Left lung (tissue), 14 donors: ENCODE measurements at places on chromosomes 7 and 10. TPM values are rescaled to one million over a fixed set of nuclear protein-coding genes. Genes with fewer than 3 reads are reported as not detected.
A peak's percentile ranks its signal among the peaks of the same experiment; 100 is the strongest.

- no peak for DNase-seq
Observed at GRCh38 chr7:40474790-40475680, 340.2 kb downstream of the SUGCT start.

DNA sequence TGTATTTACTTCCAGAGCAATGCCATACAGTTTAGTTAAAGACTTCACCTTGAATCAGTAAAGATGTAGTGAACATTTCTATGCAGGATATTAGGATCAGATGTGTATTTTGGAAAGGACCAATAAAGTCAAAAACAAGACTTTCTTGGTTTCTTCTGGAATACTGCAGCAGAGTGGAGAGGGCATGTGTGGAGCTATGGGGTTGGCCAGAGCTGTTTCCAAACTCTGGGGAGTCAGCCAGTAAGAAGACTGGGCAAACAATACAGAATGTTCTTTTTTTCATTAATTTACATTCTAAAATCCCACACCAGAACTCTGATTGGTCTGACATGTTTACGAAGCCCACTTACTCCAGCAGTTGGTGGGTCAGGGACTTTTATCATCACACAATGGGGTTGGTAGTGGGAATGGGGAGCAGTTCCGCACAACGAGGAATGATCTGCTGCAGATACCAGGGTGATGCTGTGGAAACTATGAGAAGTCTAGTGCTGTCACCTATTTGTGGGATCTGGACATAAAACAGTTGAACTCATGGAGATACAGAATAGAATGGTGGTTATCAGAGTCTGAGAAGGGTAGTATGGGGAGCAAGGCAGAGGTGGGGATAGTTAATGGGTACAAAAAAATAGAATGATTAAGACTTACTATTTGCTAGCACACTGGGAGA lies 267.7 kb downstream of the MALRD1 start:
- no peak for DNase-seq

- DNase-seq: no peak
Observed at GRCh38 chr7:50273301-50273700, 31.2 kb upstream of the IKZF1 start.

DNA sequence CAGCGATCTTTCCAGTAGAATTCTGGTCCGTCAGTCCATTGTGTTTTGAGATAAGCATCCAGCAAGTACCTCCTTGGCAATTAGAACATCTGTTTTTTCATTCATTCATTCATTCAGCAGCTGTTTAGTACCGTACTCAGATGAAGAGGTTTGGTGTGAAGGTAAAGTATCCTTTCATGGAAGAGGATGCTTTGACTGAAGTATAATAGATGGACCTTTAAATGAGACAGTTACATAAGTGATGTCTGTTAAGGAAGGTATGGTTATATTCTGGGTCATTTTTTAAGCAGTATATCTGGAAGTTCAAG lies 1.2 kb downstream of the MAPK8 start:
- DNase-seq: no peak

DNA sequence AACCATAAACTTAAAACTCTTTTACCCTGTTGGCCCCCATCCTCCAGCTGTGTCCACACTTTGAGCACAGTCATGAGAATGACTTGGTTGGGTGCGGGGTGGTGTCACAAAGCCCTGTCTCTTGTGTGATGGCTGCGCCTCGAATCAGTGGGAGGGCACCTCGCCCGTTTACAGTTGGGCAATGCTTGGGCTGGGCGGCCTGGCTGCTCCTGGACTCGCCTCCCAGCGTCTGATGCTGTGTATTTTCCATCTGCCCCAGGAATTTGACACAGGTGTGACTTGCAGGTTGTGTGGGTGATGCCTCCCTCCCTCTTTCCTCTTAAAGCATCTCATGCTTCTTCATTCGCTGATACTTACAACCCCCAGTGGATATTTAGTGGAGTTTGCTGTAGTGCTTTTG lies 33.7 kb downstream of the CHST12 start:
- peak; percentile 69 for DNase-seq

DNA sequence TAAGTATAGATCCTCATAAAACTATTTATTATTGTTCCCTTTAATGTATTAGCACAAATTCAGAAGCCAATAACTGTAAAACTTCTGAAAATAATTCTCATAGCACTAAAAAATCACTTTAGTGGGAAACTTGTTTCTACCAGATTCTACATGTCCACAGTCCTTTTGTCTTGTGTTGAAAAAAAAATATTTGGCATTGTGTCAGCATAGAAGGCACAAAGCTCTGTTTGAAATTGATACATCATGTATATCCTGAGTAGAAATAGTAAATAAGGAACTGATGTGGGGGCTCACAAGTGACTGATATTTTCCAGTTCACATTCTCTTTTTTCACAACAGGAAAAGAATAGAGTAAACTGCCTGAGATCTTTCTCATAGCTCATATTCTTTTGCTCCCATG lies 134.6 kb downstream of the GRM3 start:
- DNase-seq: no peak

GRCh38 chr7:15330943-15331342 lies 230.9 kb downstream of the AGMO start:
- DNase-seq: no peak

DNA sequence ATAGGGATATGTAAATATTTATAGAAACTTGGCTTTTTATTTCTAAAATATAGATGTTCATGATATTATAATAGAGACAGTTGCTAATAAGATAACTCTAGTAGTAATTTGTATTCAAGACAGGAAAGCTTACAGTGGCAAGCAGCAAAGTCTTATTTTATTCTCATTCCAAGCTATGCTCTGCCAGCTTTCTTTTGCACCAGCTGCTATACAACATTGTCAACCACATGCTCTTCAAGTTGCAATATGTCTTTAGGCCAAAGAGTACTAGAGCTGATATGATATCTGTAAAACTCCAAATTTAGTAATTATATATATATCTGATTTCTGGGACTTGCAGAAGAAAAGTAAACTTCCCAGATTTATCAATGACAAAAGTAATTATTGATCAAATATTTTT lies 350.1 kb downstream of the HGF start:
- DNase-seq: no peak

DNA sequence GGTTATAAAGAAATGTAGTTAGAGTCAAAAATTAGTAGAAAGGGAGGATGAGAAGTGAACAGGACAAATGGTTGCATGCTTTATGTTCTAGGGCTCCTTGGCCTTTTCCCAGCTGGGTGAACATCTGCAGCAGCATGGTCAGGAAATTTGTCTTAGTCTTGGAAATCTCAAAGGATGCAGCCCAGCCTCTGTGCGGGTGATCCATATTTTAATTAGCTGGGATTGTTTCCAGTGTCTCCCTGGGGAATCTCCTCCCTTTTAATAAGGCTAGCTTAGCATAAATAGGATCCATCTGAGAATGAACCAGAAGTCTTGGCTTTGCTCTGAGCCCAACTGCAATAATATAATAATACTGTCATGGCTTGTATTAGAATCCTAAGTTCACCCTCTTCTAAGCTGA lies 198.3 kb downstream of the PRKG1 start:
- DNase-seq: no peak

GRCh38 chr10:98373260-98374040 lies 41.5 kb downstream of the PYROXD2 start:
- peak; percentile 14 for DNase-seq

The ASAH2 gene
- total RNA-seq: 4.5 TPM

GRCh38 chr10:49308881-49309280 lies 9.9 kb downstream of the C10orf71 start:
- DNase-seq: no peak

DNA sequence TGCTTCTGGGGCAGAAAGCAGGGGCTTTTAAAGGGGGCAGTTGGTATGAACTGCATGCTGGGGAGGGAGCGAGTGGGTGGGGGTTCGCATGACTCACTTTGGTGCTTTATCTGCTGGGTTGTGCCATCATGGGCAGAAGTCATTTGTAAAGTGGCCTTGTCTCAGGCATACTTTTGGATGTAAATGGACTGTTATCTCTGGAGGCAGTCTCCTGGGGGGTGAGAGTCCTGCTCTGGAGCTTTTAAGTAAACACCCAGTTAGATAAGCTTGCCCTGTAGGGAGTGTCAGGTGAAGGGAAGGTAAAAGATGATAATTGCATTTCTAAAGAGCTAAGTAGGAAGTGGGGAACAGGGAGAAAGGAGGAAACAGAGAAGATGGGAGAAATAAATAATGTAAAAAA lies 1.6 kb upstream of the GSTO1 start:
- no peak for DNase-seq

DNA sequence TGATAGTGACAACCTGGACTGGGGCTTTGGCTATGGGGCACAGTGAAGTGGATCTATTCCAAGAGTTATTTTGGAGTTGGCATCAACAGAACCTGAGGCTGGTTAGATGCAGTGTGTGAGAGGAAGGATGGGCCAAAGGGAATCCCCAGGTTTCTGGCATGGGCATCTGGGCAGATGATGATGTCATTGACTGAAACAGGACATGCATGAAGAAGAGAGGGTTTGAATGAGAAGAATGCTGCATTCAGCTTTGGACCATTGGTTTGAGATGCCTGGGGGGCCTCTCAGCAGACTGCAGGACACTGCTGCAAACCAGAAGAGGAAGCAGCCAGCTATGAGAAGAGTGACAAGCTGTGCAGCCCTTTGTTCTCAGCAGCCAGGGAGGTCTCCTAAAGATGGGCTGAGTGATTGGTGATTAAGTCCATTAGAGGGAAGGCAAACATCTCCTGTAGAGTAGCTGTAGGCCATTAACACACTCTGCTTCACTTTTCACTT lies 23.1 kb upstream of the PIK3CG start:
- DNase-seq: no peak

The FAM131B gene
- 0.60 TPM for total RNA-seq

DNA sequence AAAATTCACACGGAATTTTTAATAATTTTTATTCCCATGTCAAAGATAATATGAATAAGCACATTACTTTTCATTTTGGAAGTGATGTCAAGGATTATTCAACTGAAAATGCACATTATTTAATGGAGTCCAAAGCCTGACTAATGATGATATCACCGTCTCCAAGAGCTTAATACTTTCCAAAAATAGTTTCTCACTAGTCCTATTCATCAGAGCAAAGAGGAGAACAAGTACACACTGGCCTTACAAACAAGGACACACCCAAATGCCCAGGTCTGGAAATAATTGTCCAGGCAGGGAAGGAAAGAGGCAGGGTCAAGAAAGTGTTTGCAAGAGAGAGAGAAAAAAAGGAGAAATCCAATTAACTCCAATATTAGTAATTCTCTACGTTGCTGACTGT lies 216.8 kb upstream of the CCDC6 start:
- DNase-seq: no peak

The MYL10 gene
- not detected for total RNA-seq

DNA sequence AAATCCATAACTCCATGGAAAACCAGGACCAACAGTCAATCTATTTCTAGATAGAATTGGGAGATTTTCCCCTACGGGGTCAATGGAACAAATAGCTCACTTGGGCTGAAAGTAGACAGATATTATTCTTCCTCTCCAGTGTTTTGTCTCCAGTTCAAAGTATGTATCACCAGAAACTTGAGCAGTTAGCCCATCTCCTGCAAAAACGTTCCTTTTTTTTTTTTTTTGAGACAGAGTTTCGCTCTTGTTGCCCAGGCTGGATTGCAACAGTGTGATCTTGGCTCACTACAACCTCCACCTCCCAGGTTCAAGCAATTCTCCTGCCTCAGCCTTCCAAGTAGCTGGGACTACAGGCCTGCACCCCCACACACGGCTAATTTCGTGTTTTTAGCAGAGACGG lies 390.0 kb upstream of the AUTS2 start:
- no peak for DNase-seq

The VIM gene
- total RNA-seq: 1,774 TPM

The CNPY1 gene
- not detected for total RNA-seq

DNA sequence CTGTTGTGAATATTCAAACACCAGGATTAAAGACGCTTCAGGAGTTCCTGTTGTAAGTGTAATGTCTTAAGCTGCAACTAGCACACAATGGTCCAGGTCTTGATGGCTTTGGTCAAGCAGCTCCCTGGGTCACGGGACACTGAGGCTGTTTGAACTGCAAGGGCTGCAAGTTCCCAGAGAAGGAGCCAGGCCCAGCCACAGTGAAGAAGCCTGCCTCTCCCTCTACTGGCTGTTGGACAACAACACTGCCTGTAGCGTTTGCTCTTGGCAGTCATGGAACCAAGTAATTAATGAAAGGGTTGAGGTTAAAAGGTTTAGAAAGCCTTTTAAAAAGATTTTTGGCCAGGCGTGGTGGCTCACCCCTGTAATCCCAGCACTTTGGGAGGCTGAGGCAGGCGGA lies 31.9 kb upstream of the GUSB start:
- no peak for DNase-seq

DNA sequence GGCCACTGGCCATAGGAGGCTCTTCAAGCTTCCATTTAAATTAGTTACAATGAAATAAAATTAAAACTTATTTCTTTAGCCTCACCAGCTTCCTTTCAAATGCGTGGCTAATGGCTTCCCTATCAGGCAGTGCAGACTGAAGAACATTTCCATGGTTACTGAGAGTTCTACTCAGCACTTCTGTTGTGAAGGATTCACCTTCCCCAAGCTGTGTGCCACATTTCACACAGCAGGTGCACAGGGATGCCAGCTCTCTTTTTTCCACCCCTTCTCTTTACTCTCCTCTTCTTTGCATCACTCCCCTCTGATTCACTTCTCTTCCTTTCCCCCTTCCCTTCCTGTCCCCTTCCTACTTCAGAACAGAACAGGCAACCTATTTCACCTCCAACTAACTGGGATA lies 833 bp downstream of the GDF2 start:
- DNase-seq: no peak

The MGAM2 gene
- 0.03 TPM for total RNA-seq

DNA sequence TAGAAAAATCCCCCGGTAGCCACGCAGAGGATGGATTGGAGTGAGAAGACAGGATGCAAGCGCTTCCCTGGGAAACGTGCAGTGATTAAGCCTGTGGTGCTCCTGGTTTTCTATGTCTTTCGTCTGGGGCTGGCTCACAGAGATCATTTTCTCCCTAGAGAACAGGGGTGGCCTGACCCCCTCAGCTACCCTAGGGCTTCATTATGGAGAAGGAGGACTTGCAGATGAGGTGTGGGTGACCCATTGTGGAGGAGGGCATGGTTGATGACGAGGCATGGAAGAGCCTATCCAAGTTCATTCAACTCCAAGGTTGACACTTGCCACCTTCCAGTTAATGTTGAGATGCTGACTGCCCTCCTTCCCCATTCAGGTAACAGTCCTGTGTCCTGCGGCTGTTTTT lies 75.9 kb downstream of the VSTM4 start:
- DNase-seq: no peak

The SPRN gene
- not detected for total RNA-seq

The KCNMA1 gene
- total RNA-seq: 21.1 TPM

DNA sequence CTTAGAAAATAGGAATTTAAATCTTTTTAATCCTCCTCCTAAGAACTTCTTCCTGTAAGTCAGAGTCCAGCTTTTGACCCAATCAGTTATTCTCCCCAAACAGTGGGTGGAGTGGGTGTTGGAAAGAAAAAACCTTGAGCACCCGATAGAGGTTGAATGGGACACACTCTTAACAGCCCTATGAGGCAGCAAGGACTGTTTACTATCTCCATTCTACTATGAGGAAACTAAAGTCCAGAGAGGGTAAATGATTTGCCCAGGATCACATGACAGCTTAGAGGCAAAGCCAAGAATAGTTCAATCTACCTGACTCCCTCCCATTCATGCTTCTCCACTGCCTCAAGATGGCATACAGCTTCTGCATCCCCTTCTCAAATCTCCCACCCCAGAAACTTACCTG lies 57.6 kb upstream of the SLC35B4 start:
- no peak for DNase-seq

The CPA2 gene
- total RNA-seq: not detected

- DNase-seq: no peak
Observed at GRCh38 chr10:83538047-83538446, 601.3 kb upstream of the GHITM start.

GRCh38 chr10:63214571-63214970 lies 81.4 kb downstream of the NRBF2 start:
- DNase-seq: no peak

GRCh38 chr10:10685566-10685965 lies 332.1 kb upstream of the CELF2 start:
- DNase-seq: no peak
